SIG-M5 (cell line): ENCODE measurements at places on chromosomes 1 and 21.
A peak's percentile ranks its signal among the peaks of the same experiment; 100 is the strongest.

DNA sequence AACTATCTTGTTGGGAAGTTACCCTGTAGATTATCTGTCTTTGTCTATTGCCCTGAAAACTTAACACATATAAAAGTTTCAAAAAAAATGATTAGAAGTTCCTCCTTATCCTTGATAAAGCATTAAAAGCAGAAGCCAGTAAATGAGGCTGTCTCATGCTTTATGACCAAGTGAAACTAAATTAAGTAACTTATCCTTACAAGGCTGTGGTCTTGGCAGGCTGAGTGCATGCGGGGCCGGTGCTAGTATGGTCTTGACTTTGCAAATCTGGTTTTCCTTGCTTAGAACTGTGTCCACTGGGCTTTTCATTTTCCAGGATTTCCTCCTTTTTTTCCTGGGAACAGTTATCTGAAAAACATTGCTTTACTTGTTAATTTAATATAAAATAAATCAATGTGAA is 43.1 kb downstream of the PCNX2 start:
- peak; percentile 36 for DNase-seq

- DNase-seq, result no peak
Measured at GRCh38 chr1:203276408-203276807, 28.9 kb upstream of the BTG2 start.

GRCh38 chr1:154410185-154410827 is 5.2 kb downstream of the IL6R start:
- DNase-seq, result no peak

- no peak for DNase-seq
Measured at GRCh38 chr1:163807331-163808049, 485.7 kb downstream of the NUF2 start.

DNA sequence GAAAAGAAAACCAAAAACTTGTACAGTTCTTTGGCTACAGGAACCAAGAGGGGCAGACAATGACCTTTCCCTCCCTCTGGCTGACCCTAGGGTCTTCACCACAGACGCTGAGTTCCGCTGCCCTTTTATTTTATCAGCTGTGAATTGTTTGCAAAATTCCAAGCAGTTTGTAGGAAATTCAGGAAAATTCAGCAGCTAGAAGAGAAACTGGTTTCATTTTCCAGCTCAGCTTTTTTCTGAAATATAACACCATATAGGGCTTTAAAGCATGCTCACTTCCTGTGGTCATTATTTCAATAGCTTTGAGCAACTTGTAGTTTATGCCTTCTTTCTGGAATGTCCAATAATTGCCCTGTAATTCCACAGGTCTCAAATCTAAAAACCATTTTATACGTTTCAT is 5.5 kb upstream of the PIK3R3 start:
- DNase-seq, result no peak

- DNase-seq, result no peak
Measured at GRCh38 chr1:219085082-219085481, 88.6 kb upstream of the LYPLAL1 start.

GRCh38 chr1:95118710-95119109 is 1.6 kb downstream of the TLCD4 start:
- no peak for DNase-seq

DNA sequence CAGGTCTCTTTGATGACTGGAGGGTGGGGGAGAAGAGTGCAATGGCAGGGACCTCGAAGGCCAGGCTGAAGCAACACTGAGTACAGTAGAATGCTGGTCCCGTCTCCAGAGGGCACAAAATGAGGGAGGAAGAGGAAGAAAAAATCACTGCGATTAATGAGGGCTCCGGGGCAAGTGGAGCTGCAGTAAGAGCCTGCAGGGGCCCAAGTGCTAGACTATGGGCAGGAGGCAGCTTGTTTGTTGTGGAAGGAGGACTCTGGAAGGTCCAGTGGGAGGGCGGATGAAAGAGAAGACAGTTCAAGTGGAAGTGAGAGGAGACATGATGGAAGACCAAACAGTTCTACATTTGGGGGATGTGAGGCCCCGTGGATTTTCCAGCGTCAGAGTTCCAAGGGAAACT is 17.4 kb downstream of the TMCC2 start:
- DNase-seq, result no peak

DNA sequence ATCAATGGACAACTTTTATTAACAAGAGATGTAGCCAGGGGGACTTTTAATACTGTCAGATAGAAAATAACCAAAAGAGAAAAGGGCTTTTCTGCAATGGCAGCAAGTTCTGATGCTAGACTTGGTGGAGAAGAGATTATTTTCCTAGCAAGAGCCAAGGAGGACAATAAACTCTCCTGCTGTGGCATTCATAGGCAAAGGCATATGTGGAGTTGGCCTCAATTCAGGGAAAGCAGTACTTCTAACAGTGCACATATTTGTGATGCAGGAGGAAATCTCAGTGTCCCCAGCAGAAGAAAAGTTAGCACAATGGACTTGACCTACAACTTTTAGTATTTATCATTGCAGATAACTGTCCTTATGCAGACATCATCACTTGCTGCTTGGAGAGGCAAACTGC is 75.1 kb upstream of the GRIK1 start:
- DNase-seq, result no peak

GRCh38 chr1:217363319-217363718 is 267.6 kb downstream of the GPATCH2 start:
- DNase-seq, result no peak

GRCh38 chr1:50977575-50978143 is 7.6 kb downstream of the CDKN2C start:
- no peak for DNase-seq

DNA sequence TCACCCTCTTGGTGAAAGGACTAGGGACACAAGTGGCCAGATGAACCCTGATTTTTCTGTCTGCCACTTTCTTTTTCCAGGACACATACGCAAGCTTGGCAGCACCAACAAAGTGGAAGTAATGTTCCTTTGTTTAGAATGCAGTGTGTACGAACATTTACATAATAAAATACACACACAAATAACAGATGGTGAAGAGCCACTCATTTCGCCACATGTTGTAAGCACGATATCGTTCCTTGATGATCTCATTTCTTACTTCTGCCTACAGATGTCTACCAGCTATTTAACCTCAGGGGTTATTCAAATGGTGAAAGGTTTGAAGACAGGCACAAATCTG is 670.2 kb upstream of the CXADR start:
- DNase-seq, result no peak
